ENCODE measurements at places on chromosomes 6 and 20. TPM values are rescaled to one million over a fixed set of nuclear protein-coding genes. Genes with fewer than 3 reads are reported as not detected.

The VGLL2 gene
- total RNA-seq: not detected

The EYA4 gene
- 0.56 TPM for total RNA-seq

The TMEM217 gene
- total RNA-seq: 1.4 TPM

The TPX2 gene
- total RNA-seq: 15.8 TPM

The MATN4 gene
- total RNA-seq: not detected

GRCh38 chr6:169396554-169397163 lies 143.0 kb upstream of the THBS2 start:
- DNase-seq: no peak

DNA sequence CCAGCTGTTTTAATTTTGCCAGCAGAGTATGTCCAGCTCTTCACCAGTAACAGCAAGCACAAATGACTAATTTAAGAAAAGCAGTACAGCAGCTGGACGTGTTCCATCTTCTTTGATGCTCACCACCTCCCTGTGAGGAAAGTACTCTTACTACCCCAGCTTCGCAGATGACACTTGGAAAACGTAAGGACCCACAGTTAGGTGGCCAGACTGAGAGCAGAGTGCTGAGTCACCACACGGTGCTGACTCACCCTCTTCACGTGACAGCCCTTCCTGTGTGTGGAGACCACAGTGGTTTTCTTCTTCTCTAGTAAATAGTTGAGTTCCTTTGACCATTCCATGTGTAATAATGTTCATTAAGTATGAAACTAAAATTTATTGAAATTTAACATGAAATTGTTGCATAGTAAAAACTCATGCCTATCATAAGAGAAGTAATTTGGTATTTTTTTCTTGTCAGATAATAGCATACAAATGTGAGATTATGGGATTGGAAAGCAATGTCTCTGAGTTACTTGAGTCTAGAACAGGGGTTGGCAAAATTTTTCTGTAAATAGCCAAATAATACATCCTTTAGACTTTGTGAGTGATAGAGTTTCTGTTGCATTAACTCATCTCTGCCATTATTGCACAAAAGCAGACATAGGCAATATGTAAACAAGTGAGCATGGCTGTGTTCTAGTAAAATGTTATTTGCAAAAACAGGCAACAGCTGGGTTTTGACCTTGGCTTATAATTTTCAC lies 76.6 kb downstream of the SLX4IP start:
- DNase-seq: peak; percentile 59

DNA sequence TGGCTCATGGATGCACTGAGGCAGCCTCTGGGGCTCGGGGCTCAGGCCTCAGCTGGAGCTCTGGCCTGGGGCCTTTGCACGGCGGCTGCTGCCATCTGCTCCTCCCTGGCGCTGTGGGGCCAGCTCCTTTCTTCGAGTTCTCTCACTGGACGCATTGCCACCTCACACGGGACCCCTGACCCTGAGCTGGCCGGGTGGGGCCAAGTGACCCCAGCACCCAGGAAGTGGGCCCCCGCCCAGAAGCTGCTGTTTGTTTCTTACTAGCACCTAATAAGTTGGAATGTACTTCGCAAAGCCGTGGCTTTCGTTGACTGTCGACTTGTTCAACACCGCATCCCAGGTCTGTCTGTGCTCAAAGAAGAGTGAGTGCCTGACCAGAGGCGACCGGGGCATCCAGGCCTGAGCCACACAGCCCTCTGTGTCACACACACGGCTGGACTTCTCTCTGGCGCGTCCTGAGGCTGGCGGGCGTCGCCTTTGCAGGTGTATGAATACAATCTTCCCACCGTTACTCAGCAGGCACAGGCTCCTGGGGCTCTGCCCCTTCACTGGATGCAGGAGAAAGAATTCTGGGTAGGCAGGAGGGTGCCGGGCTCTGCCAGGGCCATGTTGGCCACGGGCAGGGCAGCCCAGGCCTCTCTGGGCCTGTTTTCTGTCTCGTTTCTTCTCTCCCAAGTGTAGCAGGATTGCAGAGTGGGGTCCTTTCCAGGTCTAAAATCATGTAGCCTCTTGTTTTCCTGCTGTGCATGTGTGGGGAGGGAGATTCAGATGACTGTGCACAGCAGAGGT lies 112.9 kb downstream of the DLL1 start:
- DNase-seq: no peak

GRCh38 chr6:125658759-125659431 lies 90.5 kb upstream of the HEY2 start:
- no peak for DNase-seq

DNA sequence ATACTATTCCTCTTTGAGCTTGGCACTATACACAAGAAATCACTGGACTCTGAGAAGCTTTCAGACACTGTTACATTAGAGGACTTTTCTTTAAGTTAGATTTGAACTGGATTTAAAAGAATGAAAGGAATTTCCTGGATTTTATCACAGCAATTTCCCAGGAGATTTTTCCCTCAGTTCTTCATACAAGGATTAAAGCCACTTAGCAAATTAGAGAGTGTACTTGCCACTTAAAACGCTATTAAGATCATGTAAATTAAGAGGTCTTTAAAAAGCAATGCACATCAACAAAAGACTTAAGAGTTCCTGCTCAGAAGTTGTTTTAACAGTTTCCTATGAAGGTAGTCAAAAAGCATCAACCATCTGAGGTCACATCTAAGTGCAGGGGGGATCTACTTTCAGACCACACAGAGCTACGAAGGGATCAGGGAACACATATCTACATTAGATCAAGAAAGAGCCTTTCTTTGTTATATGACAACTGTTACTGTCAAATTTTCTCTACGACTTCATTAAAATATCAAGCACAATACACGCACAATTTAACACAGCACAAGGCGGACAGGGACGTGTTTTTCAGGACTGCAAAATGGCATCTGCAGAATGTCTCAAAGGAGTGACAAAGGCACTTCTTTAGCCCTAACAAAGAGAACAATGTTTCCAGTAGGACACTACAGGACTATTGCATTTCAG lies 65.8 kb downstream of the EPB41L2 start:
- DNase-seq: no peak

DNA sequence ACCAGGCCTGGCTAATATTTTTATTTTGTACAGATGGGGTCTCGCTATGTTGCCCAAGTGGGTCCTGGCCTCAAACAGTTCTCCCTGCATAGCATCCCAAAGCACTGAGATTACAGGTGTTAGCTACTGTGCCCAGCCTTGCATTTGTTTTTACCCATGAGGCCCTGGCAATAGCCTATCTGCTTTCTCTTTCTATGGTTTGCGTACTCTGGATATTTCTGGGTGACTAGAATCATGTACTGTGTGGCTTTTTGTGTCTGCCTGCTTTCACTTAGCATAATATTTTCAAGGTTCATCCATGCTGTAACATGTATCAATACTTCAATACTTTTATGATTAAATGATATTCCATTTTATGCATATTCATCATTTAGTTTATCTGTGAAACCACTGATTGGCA lies 451.7 kb downstream of the GRIK2 start:
- DNase-seq: no peak

DNA sequence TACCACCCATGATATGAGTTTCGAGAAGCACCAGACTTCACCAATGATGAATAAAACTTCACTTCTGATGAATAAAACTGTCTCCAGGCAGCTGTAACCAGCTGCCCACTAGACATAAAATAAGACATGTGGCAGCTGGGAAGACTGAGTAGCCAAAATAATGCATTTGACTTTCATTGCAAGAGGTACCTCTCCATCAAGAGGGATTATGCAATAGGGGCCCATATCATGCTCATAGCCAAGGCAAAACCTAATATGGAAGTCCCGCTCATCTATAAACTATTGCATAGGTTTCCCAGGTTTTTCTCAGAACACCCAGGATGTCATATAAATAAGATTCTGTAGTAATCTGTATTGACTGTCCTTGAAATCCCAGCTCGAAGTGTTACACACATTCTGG lies 155.5 kb downstream of the SIM1 start:
- DNase-seq: no peak

DNA sequence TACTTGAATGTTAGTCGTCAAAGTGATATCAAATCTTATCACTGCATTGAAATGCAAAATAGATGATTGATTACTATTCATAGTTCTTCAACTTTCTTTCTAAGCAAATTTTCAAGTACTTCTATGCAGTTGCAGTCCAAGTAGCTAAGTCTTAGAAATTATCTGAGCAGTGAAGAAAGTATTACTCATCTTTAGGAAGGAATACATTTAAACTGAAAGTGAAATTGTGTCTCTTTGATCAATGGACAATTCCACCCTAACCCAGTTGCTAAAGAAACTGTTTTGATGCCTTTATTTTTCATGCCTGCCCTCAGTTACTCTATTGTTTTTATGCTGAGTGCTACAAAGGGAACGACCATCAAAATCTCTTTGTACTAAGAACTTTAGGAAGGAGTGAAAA lies 337.4 kb downstream of the GRIK2 start:
- DNase-seq: no peak

DNA sequence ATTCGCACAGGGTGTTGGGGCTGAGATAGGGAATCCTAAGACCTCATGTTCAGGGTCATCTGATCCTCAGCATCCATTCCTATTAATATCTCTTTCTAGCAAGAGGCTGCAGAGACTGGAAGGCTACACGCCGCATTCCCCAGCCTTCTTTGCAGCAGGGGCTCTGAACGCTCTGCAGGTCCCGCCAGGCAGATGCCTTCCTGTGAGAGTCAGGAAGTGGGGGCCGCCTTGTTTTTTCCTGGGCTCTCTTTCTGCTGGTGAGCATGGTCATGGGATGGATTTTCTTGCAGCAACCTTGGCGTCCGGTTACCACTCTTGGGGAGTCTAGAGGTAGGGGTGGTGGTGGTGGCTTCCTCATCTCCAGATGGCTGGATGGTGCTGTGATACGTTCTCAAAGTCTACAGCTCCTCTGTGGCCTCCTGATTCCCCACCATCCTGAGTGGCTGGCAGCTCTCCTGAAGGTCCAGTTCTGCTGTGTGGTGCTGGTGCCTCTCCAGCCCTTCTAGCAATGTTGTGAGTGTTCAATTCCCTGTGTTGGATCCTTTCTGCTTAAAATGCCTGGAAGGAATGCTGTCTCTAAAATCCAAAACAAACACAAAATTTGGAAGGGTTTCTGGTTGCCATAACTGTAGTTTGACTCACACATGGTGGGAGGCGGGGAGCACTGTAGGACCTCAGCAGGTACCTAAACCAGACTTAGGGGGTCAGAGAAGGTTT lies 111.9 kb downstream of the CEBPB start:
- no peak for DNase-seq

GRCh38 chr20:38034961-38035360 lies 1.4 kb downstream of the RPRD1B start:
- DNase-seq: no peak

DNA sequence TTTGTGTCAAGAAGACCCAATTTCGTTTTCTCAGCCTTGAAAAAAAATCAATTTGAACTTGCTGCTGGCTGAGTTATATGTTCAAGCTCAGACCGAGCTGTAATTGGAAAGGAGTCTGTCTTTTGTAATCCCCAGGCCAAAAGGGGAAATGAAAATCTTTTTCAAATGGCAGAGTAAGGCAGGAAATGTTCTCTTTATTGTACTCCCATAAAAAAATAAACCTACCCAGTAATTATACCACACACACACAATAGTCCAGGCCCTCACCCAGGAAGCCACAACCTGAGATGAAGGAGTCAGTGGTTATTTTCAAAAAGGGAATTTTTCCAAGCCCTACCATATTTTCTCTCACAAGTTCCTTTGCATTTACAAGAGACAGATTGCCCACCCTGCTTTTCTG lies 45.3 kb downstream of the CLIC5 start:
- peak; percentile 34 for DNase-seq

- DNase-seq: no peak
These were observed 734 bp downstream of the MMS22L start for GRCh38 chr6:97282238-97282725.

GRCh38 chr6:107323133-107323785 lies 136.1 kb downstream of the PDSS2 start:
- no peak for DNase-seq

DNA sequence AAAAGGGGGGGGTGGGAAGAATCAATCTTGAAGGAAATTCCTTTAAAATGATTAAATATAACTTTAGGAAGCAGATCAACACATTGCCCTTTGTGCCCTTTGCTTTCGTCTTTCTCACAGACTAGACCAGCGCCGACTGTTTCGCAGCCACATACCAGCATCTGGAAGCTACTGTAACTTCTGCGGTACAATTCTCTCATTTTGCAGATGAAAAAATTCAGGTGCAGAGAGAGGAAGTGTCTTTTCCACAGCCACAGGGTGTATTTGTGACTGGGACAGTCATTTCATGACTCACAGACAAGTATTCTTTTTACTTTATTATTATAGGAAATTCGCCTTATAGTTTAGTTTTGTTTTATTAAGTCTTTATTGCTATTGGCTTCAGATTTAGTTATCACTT lies 84.2 kb downstream of the UST start:
- DNase-seq: peak; percentile 15

GRCh38 chr6:136226027-136226673 lies 24.0 kb downstream of the MTFR2 start:
- no peak for DNase-seq

DNA sequence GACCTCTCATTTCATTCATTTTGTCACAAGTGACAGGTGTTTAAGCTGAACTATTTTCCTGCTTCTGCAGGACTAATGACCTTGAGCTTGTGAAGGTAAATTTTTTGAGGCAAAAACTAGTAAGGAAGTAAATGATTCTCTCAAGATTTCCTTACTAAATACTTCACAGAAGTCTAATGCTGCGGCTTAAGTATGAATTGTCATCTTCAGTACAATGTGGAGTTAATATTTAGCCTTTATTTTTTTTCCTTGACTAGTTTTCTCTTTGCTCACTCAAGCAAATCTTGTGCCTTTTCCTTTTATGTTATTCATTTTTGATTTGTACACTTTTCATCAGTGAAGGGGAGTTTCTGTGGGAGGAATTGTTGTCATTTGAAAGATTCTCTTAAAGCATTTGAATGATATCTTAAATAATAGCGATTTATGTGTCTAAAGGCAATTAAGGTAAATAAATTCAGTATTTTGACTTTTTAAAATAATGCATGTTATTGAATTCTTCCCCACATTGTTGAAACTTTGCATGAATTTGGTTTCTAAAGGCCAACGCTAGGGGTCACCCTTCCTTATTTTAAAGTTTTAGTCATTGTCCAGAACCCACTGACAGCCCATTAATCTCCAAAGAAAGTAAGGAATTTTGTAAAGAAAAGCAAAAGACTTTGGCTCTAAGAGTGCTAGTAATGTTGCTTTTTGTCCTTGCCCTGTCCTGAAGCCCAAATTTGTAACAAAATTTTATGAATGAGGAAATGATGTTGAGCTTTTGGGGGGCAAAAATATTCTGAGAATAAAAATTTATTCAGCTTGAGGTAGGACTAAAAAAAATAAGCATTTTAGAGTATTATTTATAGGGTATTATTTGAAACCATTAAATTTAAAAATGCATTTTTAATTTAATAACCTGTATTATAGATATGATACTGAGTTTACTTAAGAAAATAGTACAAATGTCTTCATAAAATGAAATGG lies 157.4 kb upstream of the LAMA2 start:
- DNase-seq: no peak

DNA sequence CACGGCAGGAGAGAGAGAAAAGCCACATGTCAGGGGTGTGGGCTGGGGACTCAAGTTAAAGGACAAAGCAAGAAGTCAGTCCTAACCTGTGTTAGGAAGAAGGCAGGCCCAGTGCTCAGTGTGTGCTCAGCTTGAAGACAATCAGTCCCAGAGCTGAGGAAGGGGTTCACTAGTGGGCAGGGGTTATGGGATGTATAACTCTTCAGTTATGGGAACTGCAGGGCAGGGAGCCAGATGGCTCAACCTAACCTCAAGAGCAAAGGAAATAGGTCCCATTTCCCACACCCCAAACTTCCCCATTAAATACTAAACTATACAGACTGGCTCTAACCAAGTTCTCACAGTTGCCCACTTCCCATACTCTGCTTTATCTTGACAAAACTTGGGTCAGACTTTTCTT lies 7.4 kb upstream of the SSTR4 start:
- no peak for DNase-seq

- DNase-seq: no peak
These were observed 64.9 kb downstream of the SYCP2L start for GRCh38 chr6:10951675-10952282.
